ENCODE measurements at places on chromosomes 7 and 10.

- no peak for DNase-seq
Observed at GRCh38 chr7:23787272-23787671, 77.3 kb downstream of the STK31 start.

GRCh38 chr7:44067064-44067951 is 1.9 kb upstream of the PGAM2 start:
- no peak for DNase-seq

DNA sequence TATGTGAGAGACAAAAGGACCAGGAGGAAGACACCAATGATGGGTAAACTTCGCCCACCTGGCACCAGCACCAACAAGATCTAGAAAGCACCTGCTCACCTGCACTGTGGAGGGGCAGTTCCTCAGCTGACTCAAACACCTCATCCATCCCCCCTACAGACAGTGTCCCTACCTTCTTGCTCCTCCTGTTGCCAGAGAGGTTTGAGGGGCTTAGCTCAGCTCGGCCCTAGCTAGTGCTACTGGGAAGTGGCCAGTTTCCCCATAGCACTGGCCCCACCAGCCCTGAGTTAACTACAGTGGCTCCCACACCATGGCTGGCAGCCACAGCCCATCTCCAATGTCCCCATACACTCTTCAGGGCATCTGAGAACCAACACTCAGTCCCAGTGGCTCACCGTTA is 70.8 kb downstream of the GRID1 start:
- DNase-seq: no peak

GRCh38 chr10:130412317-130412716 is 276.1 kb downstream of the GLRX3 start:
- DNase-seq: no peak

- no peak for DNase-seq
Observed at GRCh38 chr7:109322833-109323232, 753.2 kb downstream of the DNAJB9 start.

DNA sequence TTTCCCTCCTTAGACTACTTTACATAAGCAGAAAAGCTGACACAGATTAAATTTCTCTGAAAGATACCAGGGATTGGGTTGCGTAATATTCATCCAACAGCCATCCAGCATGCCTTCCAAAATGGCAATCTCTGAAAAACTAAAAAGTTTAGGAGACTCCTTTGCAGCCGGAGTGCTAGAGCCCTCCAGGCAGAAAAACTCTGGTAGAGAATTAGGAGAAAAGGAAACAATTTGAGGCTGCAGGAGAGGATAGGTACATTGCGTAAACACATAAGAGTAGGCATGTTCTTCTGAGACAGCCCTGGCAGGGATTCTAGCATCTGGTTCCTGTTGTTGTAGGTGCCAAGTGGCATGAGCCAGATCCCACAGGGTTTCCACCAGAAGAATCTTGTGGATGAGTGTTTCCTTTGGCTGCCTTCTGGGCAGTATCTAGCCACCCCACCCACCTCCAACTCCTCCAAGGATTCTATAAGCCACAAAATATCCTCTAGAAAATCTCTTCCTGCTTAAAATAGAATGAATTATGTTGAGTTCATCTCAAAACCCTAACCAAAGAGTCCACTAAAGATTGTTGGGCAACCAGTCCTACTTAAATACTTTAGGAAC is 402.4 kb downstream of the HGF start:
- no peak for DNase-seq

GRCh38 chr10:71597821-71598498 is 121.6 kb downstream of the C10orf105 start:
- no peak for DNase-seq

DNA sequence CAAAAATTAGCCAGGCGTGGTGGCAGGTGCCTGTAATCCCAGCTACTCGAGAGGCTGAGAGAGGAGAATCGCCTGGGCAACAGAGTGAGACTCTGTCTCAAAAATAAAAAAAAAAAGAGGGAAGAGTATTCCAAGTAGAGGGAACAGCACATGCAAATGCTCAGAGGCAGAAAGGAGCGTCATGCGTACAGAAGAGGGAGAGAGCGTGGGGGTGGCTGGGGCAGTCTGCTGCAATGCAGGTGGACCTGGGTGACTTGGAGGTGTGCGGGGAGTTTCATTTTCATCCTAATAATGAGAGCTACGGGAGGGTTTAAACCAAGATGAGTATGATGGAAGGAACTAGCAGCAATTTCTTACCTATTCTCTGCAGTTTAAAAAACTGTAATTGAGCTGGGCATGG is 28.8 kb downstream of the CLIP2 start:
- DNase-seq: no peak

- DNase-seq: no peak
Observed at GRCh38 chr7:17126413-17127268, 171.8 kb upstream of the AHR start.

DNA sequence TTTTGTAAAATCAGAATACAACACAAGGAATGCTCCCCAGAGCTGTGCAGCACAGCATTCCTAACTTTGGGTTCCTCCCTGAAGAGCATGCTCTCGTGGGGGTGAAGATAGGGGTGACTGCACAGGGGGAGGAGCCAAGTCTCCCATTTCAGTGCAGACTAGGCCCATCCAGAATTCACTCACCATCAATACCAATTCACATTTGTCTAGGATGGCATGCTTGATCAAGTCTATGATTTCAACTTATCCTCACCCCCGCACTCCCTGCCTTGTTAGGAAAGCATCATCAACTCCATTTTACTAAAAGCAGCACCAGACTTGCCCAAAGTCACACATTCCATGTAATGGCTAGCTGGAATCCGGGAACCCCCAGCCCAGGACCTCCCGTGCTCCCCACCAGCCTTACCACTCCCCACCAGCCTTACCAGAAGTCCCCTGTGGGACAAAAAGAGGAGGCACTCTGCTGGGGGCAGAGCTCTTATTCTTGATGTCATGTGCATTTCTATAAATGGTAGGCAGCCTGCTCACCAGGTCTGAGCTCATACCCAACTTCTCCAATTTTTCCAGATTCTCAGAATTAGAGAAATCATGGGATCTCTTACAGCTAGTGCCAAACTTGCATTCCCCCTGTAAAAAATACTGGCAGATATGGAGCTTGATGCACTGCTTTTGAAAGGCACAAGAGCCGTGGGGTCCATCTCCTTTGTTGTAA is 6.2 kb downstream of the PARP12 start:
- no peak for DNase-seq

GRCh38 chr10:7045891-7046599 is 364.8 kb downstream of the SFMBT2 start:
- no peak for DNase-seq

DNA sequence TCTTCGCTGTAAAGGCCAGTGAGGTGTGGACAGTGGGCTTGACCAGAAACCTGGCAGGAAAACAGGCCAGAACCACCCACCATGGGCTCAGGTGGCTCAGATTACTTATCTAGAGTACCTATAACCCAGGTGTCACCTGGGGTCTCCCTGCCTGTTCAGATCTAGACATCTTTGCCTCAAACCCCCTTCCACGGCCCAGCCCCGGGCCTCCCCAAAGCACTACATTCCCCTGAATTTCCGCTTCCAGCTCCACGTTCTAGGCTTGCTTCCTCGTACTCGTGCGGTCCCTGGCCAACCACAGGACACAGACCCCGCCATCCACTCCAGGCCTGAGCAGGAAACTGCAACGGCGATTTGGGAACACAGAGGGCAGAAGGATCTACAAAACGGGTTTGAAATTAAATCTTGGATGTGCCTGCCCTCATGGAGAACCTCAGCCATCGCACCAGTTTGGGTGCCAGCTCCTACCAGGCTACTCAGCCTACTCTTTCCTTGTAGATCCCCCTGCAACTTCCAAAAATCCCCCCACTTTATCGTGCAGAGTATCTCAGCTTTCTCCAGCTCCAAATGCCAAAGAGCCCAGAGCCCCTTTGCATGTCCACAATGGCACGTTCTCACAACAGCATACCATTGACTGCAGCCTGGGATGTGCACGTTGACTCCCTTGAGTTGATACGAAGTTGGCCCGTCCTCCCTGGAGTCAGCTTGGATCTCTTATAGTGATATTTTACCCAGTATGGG is 62.7 kb upstream of the CACUL1 start:
- no peak for DNase-seq

- no peak for DNase-seq
Observed at GRCh38 chr7:87154166-87154565, 1.9 kb downstream of the DMTF1 start.

DNA sequence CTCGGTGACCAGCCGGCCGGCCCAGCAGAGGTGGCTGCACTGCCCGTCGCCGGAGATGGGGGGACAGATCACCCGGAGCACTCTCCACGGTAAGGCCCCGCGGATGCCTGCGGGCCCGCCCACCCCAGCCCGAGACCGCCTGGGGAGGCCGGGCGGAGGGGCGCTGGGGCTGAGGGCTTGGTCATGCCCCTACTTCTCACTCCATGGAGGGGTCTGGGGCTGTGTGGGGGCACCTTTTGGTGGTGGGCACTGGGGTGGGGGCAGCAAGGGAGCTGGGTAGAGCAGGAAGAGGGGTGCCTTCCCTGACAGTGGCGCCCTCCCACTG is 61.8 kb downstream of the NEURL1 start:
- no peak for DNase-seq

DNA sequence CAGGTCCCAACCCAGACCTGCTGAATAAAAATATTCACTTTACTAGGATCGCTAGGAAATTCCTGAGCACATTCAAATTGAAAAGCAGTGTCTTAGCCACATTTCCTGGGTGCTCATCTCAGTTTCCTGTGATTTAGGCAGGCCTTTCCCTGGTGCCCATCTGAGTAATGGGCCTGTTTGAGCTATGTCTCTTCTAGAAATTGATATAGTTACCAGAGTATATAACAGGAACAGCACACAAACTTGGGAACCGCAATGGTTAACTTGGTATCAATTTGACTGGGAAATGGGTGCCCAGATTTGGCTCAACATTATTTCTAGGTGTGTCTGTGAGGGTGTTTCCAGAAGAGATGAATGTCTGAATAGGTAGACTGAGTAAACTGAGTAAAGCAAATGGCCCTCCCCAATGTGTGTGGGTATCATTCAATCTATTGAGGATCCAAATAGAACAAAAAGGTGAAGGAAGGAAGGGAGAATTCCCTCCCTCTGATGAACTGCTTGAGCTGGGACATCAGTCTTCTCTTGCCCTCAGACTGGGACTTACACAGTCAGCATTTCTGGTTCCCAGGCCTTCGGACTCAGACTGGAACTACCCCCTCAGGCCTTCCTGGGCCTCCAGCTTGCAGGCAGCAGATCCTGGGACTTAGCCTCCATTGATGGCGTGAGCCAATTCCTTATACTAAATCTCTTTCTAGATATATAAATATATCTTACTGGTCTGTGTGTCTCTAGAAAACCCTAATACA is 99.1 kb downstream of the CCDC71L start:
- no peak for DNase-seq

DNA sequence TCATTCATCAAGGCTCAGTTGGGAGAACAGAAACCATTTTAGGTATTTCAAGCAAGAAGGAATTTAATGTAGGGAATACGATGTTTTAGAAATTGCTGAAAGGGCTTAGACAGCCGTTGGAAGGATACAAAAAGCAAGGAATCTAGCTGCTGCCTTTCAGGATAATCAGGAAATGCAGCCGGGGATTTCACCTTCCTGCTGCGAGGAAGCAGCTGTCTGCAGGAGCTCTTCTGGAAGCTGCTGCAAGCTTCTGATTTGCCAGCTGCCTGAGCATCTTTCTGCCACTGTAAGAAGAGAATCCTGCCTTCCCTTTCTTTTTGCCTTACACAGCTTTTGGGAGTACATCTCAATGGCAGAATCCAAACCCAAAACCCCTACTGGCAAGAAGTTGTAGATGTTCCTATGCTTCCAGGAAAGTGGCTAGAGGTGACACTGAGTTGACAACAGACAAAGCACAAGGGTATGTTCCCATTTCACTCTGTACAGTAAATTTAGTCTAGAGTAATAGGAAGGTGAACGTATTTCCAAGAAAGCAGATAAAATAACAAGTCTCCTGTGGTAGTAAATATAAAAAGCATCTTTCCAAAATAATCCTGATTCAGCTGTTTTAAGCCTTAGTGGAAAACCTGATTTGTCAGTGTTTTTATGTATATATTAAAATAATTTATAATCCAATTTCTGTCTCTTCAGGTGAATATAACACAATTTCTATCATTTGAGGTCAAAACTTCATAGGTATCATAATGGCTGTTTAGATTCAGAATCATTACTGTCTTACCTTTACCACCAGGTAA is 148.4 kb upstream of the LRGUK start:
- DNase-seq: no peak

DNA sequence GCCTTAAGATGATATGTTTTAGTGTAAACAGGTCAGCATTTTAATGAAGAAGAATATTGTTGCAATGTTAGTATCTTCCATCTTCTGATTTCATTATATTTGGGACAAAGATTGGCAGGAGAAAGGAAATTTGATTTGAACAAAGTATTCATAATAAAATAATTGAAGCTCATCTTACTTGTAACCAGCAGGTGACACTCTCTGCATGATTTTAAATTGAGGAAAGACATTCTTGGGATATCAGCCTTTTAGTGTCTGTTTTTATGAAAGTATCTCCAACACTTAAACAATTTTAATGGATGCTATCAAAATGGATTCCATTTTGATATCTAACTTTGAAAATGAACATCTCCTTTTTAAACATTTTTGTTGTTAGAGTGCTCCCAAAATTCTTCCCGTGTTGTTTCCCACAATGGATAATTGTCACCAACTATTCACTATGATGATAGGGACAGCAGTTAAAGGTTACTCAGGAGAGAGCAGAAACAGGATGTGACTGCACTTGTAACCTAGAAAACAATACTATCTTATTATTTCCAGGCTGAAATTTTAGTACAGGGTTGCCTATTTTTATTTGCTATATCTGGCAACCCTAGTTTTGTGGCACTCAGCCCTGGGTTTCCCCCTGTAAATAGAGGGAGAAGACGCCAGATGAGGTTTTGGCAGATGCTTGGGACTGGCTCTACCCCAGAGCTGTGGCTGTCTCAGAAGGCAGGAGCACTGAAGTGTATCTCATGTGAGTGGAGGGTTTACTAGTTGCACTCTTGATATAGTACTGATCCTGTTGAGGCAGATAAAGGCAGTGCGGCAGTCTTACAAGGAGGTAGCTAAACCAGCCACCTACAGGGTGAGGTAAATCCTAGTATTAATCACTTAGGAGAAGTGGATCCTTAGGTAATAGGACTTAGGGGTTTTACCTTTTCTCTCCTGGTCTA is 31.0 kb upstream of the ABCB4 start:
- no peak for DNase-seq

- no peak for DNase-seq
Observed at GRCh38 chr10:30866896-30867295, 164.8 kb downstream of the ZNF438 start.

DNA sequence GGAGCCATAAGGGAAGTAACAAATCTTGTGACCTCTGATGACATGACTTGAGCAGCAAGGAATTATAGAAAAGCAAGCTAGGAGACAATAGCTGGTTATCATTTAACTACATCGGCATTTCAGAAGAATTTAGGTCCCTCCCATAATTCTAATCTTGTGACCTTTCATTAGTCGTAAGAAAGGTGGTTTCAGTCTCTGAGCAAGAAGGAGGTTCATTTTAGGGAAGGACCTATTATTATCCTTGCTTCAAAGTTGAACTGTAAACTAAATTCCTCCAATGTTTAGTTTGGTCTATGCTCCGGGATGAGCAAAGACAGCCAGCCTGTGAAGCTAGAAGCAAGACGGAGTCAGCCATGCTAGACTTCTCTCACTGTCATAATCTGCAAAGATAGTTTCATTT is 159.6 kb downstream of the SLC16A9 start:
- DNase-seq: no peak

GRCh38 chr10:108736111-108736510 is 1187.2 kb downstream of the XPNPEP1 start:
- no peak for DNase-seq

- no peak for DNase-seq
Observed at GRCh38 chr10:122390271-122390670, 15.8 kb downstream of the PLEKHA1 start.
